ENCODE measurements at places on chromosomes 12 and 14. TPM values are rescaled to one million over a fixed set of nuclear protein-coding genes. Genes with fewer than 3 reads are reported as not detected.

- DNase-seq: no peak
These were observed 275.6 kb downstream of the AACS start for GRCh38 chr12:125340791-125341190.

GRCh38 chr12:126509572-126509971 lies 1444.3 kb downstream of the AACS start:
- DNase-seq: no peak

- DNase-seq: no peak
These were observed 26.9 kb downstream of the TTC6 start for GRCh38 chr14:37622231-37622923.

DNA sequence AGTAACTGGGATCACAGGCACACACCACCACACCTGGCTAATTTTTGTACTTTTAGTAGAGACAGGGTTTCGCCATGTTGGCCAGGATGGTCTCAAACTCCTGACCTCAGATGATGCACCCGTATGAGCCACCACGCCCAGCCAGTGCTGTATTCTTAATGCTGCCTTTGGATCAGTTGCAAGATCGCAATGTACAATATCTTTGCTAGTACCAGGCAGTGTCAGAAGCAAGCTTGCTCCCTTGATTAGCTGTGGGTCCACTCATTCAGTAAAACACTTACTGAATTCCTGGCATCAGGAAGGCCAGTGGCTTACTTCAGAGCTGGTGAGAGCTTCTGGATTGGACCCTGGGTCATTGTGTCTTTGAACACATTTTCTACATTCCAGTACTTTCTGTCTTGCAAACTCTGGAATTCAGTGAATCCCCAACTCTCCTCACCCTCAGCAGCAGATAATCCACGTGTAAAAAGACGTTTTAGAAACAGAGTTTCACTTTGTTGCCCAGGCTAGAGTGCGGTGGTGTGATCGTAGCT lies 1183.7 kb downstream of the AACS start:
- no peak for DNase-seq

GRCh38 chr12:117171499-117172162 lies 18.6 kb downstream of the FBXO21 start:
- no peak for DNase-seq

DNA sequence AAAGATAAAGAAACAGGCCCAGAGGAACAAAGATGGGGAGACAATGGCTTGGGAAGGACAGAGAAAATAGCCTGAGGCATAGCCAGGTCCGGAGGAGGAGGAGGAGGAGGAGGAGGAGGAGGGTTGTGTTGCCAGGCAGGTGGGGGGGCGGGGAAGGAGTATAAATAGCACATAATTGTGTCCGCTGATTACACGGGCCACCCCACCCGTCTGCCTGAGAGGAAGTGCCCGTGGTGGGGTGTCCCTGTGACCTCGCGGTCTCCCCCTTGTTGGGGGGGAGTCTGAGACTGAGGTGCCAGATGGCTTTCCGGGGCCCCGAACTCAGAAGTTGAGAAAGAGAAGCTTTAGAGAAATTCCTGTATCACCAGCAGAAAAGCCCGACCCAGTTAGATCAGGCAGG lies 1.9 kb upstream of the SP7 start:
- no peak for DNase-seq

The KRT6C gene
- not detected for total RNA-seq

The ARPC3 gene
- 210 TPM for total RNA-seq
